LoVo (cell line): ENCODE measurements at places on chromosomes 7 and 10.

GRCh38 chr7:98056580-98056979, 50.1 kb upstream of the LMTK2 start:
- no peak for DNase-seq

- DNase-seq: no peak
Measured at GRCh38 chr7:55484241-55484640, 88.1 kb downstream of the VOPP1 start.

DNA sequence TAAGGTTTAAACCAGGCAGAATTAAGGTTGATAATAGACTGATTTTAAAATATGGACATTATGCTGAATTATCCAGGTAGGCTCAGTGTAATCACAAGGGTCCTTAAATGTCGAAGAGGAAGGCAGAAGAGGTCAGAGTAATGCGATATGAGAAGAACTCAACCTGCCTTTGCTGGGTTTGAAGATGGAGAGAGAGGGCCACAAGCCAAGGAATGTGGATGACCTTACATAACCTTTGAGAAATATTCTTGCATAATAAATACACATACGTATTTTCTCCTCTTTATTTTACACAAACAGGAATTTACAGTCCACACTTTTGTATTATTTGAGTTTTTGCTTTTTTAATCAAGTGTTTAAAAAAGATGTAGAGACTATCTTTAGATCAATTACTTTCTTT, 88.5 kb downstream of the ST7 start:
- DNase-seq: no peak

DNA sequence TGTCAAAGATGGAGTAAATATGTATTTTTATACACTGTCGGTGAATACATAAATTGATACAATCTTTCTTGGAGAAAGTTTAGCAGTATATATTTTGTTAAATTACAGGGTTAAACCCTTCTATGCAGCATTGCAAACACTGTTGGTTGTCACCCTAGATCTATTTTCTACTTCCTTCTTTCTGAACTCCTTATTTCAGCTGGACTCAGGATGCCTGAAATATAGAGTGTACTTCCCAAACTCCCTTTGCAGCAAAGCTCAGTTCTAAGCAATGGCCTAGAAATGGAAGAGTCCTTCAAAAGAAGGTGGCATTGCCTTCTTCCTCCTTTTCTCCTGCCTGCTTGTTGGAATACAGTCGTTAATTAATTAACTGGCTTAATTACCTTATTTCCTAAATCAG, 20.6 kb downstream of the CUBN start:
- DNase-seq: no peak

DNA sequence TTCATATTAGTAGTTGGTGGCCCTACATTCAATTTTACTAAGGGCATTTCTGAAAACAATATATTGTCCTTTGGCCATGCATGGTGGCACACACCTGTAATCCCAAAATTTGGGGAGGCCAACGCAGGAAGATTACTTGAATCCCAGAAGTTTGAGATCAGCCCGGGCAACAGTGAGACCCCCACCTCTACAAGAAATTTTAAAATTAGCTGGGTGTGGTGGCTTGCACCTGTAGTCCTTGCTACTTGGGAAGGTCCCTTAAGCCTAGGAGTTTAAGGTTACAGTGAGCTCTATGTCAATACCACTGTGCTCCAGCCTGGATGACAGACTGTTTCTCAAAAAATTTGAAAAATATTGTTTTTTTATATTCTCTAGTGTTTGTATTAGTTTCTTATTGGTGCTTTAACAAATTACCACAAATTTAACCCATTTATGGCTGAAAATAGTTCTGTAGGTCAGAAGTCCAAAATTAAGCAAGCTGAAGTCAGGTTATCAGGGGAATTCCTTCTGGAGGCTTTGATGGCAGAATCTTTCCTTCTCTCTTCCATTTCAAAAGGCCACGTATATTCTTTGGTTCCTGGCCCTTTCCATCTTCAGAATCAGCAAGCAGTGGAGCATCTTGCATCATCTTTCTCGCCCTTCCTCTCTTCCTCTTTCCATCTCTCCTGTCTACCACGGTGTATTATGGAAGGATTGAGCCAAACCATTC, 12.4 kb downstream of the CBX3 start:
- no peak for DNase-seq

DNA sequence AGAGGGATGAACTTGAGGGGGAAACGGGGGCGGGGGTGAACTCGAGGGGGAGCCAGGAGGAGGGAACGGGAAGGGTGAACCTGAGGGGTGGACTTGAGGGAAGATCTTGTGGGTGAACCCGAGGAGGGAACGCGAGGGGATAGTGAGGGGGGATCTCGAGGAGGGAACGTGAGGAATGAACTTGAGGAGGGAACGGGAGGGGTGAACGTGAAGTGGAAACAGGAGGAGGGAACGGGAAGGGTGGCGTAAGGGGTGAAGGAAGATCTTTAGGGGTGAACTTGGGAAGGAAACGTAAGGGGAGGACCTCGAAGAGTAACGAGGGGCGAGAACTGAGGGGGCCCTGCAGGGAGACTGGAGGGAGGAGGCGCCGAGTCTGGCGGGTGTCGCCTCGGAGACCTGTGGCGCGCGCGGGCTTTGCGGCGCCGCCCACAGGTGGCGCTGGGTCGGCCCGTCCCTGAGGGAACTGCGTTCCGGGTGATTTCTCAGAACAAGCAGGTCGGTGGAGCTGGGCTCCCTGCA, 651 bp downstream of the MYO3A start:
- DNase-seq: no peak

DNA sequence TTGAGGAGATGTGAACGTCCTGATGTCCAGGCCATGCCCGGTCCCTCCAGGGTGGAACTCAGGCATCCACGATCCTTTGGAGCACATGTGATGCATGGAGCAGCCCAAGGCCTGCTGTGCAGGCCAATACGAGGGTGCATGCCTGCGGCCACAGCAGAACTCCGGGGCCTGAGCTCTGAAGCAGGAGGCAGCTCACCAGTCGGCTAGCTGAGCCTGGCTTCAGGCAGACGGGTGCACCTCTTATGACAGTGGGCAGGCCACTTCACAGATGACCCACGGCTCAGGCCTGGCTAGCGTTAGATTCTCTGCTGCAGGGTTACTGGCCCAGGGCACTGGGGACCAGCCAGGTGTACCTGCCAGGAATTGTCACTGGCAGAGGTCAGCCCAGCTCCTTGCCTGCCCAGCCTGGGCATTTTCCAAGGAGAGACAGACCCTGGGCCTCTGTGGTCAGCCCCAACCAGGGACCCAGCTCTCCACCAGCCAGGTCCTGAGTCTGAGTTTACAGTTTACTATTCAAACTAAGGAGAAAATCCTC, 29.6 kb upstream of the INPP5A start:
- DNase-seq: no peak

DNA sequence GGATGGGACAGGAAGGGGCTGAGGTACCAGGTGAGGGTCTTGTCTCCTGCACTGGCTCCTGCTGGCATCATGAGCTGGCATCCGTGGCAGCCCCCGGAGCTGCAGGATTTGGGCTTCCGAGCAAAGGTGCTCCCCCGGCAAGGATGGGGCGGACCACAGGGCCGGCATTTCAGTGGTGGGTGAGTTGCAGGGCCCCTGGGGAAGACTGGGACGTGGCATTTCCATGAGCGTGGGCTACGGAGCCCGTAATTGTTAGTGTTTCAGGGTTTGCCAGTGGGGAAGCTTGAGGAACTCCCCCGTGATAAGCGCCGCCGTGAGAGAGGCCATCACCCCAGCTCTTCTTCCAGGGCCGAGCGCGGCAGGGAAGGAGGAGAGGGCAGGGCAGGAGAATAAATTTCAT, 235.6 kb downstream of the MGMT start:
- DNase-seq: no peak

DNA sequence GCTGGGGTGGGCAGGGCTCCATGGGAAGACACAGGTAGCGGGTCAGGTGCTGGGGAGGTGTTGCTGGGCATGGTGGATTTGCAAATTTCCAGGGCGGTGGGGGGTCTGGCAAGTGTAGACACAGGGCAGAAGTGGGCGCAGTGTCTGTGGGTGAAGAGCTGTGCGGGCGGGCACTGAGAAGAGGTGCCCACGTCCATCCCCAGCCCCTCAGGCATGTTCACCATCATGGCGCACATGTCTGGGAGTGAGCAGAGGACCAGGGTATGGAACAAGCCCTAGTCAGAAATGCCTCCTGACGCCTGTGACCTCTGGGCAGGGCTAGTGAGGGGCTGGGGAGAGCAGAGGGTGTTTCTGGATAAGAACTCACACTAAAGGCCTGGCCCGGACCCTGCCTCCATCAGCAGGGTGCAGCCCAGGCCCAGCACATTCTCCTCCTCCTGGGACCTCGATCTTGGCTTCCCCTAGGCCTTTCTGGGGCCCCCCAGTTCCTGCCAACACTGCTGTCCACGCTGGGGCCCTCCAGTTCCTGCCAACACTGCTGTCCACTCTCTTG, 612.9 kb downstream of the PTPRN2 start:
- DNase-seq: no peak

DNA sequence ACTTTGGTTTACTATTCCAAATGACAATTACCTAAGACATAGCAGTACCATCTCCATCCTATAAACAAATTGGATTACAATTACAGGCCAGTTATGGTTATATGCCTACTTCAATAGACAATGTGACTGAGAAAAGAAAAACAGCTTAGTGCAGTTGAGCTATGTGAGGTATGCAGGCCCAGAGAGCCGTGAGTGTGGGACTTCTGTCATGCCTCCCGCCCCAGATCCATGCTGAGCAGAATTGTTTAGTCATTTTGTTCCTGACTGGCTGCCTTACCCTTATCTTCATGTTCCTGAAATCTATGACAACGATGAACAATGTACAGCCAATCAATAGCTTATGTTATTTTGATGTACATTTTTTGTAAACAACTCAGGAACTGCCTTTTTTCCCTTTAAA, 21.7 kb downstream of the LARP4B start:
- DNase-seq: no peak

DNA sequence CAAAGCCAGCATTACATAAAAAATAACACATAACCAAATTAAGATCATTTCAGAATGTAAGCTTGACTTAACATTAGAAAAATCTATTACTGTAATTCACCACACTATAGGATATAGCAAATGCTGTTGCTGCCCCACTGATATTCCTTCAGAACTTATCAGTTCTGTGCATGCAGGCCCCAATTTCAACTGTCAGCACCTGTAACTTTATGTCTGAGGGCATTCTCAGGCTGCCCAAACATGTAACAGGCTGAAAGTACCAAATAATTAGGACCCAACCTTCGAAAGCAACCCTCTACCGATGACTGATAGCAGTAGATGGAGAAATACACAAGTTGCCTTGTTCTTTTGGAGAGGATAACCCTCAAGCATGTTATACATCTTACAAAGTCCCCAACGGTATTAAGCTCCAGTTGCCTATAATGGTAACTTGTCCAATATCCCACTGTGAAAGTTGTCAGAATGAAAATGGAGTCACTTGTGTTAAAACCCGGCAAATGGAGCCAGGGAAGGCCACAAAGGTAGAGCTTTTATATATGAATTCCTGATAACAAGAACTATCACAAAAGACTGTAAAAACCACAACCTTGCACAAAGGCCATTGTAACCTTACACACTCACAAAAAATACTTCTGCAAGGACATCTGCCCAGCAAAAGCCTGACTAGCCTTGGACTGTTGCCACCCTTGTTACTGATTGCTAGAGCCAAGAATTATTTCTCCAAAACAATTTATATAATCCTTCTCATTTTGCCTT, 66.9 kb upstream of the ZNF746 start:
- DNase-seq: no peak

- no peak for DNase-seq
Measured at GRCh38 chr7:34131371-34131770, 226.0 kb downstream of the BMPER start.

DNA sequence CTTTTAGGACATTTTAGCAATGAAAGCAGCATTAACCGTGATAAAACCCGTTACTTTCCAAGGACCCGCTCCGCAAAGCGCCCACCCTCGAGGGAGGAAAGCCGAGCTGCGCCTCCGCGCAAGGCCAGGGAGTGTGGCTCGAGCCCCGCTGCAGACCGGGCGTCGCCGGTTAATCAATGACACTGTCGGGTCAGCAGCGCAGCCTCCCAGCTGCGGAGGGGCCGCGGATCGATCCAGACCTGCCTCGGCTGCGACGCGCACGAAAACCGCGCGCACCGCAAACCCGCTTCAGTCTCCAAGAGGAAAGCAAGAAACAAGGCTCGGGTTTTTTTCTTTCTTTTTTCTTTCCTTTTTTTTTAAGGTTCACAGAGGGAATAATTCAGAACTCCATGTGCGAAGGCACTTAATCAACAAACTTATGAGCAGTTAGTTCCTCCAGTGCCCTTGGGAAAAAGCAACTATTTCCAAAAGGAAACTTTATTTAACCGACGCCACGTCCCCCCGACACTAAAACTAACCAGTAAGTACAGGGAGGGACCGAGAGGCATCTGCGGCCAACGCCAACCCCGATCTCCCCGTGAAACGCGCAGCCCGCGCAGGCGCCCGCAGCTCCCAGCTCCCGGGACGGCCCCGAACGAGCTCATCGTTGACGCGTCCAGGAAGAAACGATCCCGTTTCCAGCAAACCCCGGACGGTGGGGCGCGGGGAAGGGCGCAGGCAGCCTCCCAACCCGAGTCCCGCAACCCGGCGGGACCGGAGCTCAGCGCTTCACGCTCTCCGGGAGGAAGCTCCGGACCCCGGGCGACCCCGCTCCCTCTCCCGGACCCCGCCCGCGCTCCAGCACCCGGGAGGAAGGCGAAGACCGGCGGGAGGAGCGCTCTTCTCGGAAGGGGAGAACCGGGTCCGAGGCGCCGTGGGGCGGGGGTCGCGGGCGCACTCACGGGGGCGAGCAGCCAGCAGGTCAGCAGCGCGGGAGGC, 598 bp downstream of the VIPR2 start:
- DNase-seq: no peak

- no peak for DNase-seq
Measured at GRCh38 chr7:137994216-137994615, 7.7 kb downstream of the CREB3L2 start.

DNA sequence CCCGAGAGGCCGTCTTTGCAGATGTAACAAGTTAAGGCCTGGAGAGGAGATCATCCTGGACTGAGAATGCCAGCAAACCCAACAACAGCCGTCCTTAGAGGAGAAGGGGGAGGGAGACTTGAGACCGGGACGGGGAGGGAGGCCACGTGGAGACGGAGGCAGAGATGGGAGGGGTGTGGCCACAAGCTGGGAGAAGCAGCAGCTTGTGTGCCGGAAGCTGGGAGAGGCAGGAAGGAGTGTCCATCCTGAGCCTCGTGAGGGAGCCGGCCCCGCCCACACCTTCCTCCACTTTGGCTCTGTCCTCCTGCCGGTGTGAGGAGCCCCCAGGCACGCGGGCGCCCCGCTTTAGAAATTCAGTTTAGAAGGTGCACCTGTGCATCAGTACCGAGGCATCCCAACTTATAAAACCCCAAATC, 95.7 kb downstream of the DNAJB6 start:
- peak; percentile 64 for DNase-seq

GRCh38 chr7:75967487-75967997, 26.9 kb downstream of the TMEM120A start:
- DNase-seq: no peak

DNA sequence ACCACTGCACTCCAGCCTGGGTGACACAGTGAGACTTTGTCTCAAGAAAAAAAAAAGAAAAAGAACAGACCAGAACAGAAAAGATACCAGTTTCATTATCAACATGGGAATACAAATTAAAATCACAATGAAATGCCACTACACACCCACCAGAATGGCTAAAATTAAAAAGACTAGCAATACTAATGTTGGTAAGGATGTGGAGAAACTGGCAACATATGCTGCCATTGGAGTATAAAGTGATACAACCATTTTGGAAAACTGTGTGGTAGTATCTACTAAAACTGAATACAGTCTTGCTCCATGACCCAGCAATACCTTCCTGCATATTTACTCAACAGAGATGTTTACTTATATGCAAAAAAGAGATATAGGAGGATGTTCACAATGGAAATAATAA, 2.9 kb upstream of the RRP12 start:
- no peak for DNase-seq
